ENCODE measurements at places on chromosomes 12 and 14.

GRCh38 chr12:93039930-93040329 is 110.8 kb upstream of the EEA1 start:
- DNase-seq, result no peak

DNA sequence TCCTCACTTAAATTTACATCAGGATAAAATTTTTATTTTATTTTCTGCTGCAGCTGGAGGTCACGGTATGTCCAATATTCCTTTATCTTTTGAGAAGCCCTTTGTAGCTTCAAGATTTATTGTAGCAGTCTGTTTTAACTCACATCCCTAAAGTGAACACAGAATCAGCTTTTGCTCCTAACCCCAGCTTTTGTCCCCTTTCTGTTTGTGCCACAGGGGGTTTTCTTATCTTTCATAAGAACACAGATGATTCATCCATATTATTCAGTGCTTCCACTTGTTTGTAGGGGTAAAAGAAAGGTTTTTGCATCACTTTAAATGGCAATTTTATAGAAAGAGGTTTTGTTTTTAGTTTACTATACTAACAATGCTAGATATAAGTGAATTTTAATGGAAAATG is 21.8 kb upstream of the PIK3C2G start:
- DNase-seq, result no peak

GRCh38 chr14:39015360-39015961 is 87.6 kb downstream of the SEC23A start:
- DNase-seq, result no peak

GRCh38 chr14:93163564-93163963 is 21.1 kb downstream of the MOAP1 start:
- no peak for DNase-seq

DNA sequence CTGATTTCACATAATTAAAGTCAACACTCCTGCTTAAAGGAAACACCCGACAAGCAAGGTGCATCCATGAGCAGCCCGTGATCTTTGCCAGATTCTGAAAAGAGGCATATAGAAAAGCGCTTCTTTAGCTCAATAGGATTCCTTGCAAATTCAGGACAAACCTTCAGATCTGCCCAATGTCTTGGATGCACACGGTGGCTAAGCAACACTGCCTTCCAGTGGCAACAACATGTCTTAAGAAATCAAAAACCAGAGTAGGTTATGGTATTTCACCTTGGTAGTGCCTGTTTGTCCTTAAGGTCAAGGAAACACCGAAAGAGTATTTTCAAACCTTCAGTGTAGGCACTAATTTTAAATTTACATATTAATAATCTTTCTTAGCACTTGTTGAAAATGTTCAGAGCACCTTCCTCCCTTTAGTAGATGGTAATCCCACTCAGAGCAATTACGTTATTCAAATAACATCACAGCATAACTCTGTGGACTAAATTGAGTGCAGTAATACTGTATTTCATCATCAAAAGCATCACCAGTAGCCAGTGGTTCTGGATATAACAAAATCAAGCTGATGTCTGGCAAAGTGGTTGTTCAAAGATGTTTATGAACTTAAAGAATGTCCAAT is 58.0 kb upstream of the CDKN3 start:
- DNase-seq, result no peak

DNA sequence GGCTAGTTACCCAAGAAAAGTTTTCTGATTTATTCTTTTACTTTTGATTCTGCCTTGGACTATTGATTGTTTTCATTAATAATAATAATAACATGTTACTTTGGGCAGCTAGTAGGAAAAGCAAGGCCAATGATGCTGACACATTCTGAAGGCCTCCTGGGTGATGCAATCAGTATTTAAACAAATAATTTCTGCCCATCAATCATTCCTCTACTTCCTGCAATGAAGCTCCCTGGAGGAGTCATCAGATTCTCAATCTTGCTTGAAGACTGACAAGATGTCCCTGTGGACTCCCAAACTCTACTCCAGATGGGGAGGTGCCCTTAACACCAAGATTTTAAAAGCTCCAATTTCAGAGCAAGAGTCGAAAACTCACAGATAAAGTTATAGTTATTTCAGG is at the start of gene SPX:
Gene SPX (plus strand): TSS at position 244 of the 400 bp plus-strand sequence. CDS start 177 bp downstream, outside the sequence.
- DNase-seq, result no peak

- DNase-seq, result no peak
Observed at GRCh38 chr14:76765461-76765931, 4.2 kb downstream of the VASH1 start.

GRCh38 chr12:18158774-18159557 is 69.0 kb upstream of the RERGL start:
- DNase-seq, result no peak

GRCh38 chr12:123139926-123140675 is 10.8 kb downstream of the PITPNM2 start:
- DNase-seq, result no peak

DNA sequence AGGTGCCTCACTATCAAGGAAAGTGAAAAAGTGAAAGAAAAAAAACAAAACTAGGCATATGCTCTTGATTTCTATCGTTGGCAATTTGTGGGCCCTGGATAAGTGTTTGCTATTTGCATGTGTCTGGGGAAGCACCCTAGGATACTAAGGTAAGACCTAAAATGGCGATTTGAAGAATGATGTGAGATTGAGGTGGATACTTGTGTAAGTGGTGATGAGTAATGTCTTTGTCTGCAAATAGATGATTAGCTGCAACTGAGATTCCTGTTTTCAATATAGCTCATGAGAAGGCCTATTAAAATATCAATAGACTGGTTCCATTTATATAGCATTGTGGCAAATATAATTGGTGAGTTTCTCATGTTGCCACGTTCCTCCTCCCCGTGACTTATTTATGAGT is 261.7 kb downstream of the NEDD1 start:
- no peak for DNase-seq

DNA sequence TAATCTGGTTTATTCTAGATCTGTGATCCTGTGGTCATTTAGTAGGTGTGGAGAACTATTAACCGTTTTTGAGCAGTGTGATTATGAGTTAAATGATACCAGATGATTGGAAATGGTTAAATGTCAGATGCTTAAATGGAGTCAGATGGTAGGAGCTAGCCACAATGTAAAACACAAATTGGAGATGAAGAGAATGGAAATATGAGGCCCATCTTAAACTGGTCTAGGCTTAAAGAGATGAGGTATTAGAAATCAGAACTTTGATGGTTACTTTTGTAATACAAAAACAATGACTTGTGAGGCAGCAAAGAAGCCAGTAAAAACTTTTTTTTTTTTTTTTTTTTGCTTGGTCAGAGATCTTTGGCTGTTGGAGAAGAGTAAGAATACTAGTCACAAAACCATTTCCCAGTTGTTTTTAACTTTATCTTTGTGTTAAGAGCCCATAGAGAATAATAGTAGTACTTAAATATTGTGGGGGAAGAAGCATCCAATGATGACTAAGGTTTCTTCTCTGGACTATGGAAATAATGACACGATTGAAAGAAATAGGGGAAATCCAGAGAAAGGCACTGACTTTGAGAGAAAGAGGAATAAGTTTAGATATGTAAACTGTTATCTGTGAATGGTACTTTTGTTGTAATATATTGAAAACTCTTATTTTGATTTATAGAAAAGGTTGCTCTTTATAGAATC is 95.9 kb downstream of the WNK1 start:
- no peak for DNase-seq
